Activated CD8-positive, alpha-beta memory T cell treated with anti-CD3 and anti-CD28 coated beads, Interleukin-2, amount 50 U/mL, for 4 hours (primary cell): ENCODE measurements at places on chromosomes 12 and 14.

GRCh38 chr14:57491640-57492039 lies 2.0 kb downstream of the CCDC198 start:
- DNase-seq: no peak

DNA sequence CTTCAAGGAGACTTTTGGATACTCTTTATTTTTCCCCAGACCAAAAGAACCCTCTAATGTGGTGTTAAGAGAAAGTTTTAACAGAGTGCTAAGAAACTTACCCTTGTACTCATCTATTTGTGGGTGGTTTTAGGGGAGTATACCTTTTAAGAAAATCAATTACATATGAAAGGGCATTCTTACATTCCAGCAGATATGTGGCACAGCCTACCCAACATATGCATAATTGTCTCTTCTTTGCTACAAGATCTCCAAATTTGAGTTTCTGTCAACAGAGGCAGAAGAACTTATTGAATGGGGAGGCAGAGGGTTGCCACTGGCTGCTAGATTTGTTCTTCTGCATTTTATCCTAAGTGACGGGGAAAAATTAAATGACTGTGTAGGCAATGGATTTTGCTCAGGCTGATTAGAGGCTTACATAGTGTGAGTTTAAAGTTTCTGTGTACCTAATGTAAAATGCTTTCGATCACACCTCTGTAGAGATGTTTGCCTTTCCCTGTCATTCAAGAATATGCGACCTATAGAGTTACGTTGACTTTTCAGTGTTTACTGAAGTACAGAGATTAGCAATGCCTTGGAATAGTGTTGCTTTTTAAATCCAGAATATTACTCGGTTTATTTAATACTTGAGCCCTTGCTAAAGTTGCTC lies 54.6 kb downstream of the PROX2 start:
- no peak for DNase-seq

DNA sequence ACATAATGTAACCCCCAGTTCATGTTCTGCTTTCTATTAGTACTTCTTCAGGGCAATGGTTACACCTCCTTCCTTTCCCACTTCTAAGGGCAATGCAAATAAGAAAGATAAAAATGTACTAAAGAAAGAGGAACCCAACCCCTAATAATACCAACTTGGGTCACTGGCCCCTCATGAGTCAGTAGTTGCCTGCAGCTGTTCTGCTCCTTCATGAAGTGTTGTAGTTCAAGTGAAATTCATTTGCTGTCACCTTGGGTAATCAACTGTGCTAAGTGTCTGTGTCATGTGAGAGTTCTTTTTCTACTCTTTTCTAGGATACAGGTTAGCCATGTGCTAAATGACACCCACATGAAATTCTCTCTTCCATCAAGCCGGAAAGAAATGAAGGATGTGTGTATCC lies 91.8 kb downstream of the PLXNC1 start:
- no peak for DNase-seq

GRCh38 chr12:92561543-92561899 lies 141.3 kb upstream of the PLEKHG7 start:
- DNase-seq: no peak

GRCh38 chr14:32656601-32657000 lies 282.1 kb upstream of the NPAS3 start:
- no peak for DNase-seq

DNA sequence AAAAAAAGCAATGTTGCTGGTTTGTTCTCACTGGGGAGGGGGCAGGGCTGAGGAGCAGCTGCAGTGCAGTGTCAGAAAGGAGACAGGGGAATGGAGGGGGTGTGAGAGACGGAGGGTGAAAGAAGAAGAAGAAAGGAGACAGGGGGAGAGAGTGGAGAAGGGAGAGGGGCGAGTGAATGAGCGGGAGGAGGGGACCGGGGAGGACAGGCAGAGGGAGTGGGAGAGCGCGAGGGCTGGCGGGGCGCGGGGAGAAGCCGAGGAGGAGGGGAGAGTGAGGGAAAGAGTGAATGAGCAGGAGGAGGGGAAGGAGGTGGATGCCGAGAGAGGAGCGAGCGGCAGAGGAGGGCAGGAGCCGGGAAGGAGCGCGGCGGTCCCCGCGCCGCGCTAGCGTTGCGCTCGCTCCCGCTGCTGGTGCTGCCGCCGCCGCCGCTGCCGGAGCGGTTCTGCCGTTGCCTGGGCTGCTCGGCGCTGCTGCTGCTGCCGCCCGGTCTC lies at the start of gene NOVA1:
TSS of gene NOVA1 (minus strand) at position 445 of the 492 bp plus-strand sequence. CDS start 597 bp downstream, outside the sequence.
- DNase-seq: no peak

GRCh38 chr14:22088614-22089342 lies 415.2 kb upstream of the OR4E1 start:
- no peak for DNase-seq

- no peak for DNase-seq
These were observed 86.9 kb downstream of the BCAT1 start for GRCh38 chr12:24861766-24862540.

GRCh38 chr12:31861360-31861759 lies 97.9 kb upstream of the RESF1 start:
- no peak for DNase-seq

DNA sequence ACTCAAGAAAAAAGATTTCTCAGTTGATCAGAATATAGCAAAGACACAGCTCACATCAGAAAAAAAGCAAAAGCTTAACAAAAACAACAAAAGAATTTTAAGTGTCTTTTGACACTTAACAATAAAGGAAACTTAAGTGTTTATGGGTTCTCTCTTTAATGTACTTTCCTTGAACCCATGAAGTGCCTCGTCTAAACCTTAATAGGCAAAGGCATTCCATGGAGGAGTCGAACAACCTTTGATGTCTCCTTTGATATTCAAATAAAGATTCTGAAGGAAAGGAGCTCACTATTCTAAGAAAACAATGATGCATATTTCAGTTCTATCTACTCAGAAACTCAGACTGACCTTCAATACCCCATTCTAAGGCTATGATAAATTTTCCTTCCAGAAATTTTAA lies 116.7 kb downstream of the TMTC1 start:
- DNase-seq: no peak

DNA sequence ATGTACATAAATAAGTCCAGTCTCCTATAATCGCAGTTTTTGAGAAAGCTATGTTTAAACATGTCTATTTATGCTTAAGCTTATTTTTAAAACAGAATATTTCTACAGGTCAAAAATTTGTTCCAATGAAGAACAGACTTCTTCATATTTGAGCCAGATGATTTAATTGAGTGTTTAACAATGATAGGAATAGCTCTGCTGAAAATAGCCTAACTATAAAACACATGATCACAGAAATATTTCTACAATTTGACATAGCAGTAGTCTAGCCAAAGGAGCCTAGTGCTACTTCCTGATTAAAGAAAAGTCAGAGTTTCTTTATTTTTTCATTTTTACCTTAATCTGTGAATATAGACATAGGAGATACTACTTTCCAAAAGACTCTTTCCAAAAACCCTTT lies 29.4 kb downstream of the DCP1B start:
- no peak for DNase-seq

- DNase-seq: no peak
These were observed 19.5 kb downstream of the SERPINA3 start for GRCh38 chr14:94631536-94632304.

- DNase-seq: no peak
These were observed 218.1 kb downstream of the MON2 start for GRCh38 chr12:62684570-62685295.

DNA sequence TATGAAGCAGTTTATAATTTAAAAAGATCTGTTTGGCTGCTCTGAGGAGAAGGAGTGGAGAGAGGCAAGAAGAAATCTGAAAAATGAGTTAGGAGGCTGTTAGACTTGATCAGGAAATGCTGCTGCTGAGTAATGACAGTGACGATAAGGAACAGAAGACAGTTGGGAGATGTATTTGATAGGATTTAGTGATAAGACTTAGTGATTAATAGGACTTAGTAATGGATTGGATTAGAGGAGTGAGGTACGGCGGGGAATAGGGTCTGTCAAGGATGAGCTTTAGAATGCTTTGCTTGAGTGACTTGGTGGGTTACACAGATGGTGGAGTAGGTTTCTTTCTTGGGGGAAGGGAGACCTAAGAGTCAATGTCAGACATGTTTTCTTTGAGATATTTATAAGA lies 31.7 kb downstream of the UNC79 start:
- no peak for DNase-seq

DNA sequence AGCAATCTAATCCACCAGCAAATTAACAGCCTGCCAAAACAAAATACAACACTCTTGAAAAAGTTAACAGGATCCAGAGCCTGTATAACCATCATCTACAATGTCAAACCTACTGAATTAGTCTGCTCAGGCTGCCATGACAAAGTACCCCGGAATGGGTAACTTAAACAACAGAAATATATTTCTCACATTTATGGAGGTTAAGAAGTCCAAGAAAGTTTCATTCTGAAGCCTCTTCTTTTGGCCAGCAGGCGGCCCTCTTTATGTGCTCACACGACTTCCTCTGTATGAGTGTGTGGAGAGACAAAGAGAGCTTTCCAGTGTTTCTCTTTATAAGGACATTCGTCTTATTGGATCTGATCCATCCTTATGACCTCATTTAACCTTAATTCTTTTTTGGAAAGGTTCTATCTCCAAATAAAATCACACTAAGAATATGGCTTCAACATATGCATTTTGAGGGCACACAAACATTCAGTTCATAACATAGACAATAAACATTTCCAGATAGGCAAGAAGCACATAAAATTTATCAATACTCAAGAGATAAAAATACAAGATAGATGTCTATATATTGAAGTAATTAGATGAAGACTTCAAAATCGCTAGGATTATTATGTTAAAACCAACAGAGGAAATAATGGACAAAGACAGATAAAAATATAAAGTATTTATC lies 5.9 kb upstream of the RERG start:
- DNase-seq: peak; percentile 16

DNA sequence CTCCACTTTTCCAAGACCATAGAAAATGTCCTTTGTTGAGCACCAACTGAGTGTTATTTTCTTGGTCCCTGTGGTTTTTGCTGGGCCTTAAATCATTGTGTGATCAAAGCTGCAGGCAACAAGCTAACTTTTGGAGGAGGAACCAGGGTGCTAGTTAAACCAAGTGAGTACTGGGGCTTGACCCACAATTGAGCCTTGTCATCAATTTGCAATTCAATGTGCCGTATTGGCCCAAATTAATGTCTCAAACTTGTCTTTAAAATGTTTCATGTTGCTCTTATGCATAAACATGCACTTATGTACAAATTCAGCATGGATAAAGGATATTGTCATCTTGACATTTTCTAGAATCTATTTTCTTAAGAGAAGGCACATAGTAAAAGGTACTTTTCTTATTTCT lies 62.3 kb downstream of the DAD1 start:
- DNase-seq: no peak

DNA sequence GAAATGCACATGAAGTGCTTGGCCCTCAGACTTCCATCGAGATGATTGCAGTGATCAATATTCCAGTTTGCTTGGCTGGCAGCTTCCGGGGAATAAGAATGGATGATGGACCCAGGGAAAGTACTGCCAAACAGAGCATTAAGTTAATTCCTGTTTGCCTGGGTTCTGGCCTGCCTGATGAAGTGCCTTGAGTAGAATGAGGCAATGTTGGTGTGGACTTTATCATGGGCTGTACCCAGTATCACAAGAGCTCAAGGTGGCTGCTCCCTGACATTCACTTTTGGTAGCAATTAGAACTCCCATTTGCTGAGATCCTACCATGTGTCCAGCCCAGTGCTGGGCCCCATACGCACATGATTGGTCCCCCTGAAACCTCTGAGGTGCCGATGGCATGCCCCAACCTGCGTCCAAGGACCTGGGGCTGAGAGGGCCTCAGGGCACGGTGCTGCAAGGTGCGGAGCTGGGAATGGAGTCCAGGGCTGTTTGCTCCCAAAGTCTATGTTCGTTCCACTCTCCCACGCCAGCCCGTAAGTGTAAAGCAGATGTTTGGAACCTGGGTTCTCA lies 80.7 kb downstream of the SLC25A47 start:
- DNase-seq: no peak

DNA sequence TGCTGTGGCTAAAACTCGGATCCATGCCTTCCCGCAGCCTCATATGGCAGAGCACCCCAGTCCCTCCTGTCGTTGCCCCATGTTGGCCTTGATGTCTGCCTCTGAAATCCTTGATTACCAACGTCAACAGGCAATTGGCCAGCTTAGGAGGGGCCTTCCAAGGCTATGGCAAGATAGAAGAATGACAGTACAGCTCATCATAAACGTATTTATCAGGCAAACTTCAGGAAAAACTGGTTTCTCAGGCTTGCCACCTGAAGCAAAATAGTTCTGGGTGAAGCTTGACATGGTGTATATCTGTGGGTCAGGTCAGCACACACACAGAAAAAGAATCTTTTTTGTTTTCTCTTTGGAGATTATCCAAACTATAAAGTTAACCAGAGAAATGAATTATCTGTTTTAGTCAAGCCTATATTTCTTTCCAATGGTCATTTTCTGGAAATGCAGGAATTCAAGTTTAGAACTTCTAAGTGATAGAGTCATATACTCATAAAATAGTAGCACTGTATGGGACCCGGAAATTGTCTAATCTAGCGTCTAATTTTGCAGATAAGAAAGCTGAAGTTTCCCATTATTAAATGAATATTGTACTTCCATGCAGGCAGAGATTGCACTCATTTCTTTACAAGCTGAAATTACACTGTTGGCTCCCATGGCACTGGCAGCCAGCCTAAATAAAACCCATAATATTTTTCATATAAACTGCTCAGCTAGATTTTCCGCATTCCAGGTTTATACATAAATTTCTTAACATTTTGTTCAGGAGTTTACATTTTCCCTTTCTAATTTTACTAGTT lies 24.4 kb upstream of the DUSP16 start:
- DNase-seq: no peak

DNA sequence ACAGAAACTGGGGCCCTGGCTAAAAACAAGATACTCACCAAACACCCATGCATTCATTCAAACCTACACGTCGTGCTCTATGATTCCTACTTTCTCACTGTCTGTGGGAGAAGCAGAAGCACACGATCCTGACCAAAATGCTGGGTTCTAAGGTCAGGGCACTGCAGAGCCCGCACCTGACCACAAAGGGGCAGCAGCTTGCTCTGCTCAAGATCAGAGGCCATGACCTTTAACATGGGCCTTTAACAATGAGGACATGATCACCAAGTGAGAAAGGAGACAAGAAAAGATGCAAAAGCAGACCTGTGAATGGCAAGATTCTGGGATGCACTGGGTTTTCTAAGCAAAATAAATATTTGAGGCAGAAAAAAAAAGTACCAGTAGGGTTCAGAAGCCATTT lies 40.1 kb upstream of the VPS33A start:
- no peak for DNase-seq

- no peak for DNase-seq
These were observed 162.9 kb downstream of the DUSP6 start for GRCh38 chr12:89189448-89189847.

GRCh38 chr12:15794836-15795235 lies 5.6 kb upstream of the EPS8 start:
- no peak for DNase-seq

GRCh38 chr14:77065851-77066577 lies 32.0 kb upstream of the CIPC start:
- no peak for DNase-seq

DNA sequence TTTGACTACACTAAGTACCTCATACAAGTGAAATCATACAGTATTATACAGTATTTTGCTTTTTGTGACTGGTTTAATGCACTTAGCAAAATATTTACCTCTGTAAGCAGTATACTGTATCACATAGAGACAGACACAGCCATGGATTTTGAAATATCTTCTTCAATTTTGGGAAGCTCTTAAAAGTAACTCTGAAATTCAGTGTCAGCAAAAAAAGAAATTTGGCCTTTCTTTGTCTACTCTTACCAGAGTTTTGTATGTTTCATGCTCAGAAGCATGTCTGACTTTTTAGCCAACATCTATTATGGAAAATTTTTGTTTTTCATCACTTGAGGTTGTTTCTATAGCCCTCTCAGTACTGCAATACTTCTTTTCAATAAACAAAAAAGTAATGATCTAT lies 1102.2 kb downstream of the TRHDE start:
- no peak for DNase-seq

- DNase-seq: no peak
These were observed 150.2 kb downstream of the TMEM132D start for GRCh38 chr12:129753586-129753985.
